ENCODE measurements at places on chromosomes 4 and X.
A peak's percentile ranks its signal among the peaks of the same experiment; 100 is the strongest.

GRCh38 chrX:87236830-87237440 lies 280.7 kb upstream of the KLHL4 start:
- no peak for DNase-seq

GRCh38 chrX:44621078-44621477 lies 78.4 kb upstream of the FUNDC1 start:
- no peak for DNase-seq

- DNase-seq, result no peak
Observed at GRCh38 chrX:150704030-150704613, 10.9 kb downstream of the MTMR1 start.

DNA sequence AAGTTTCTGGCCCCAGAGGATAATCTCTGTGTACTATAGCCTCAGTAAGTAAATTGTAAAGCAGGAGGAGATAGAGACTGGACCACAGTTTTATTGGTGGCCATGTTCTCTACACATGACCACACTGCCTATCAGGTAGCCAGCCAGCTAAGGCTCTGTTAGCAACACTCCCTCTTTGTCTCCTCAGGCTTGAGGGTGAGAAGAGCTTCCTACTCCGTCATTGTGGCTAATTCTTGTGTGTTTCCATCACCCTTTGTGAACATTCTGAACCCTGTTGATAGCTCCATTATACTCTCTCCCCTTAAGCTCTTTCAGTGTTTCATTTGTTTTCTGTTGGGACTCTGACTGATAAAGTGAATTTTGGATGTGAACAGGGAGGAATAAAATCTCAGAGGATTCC lies 233.4 kb downstream of the CFAP299 start:
- no peak for DNase-seq

GRCh38 chr4:138598226-138598625 lies 356.1 kb upstream of the SLC7A11 start:
- no peak for DNase-seq

DNA sequence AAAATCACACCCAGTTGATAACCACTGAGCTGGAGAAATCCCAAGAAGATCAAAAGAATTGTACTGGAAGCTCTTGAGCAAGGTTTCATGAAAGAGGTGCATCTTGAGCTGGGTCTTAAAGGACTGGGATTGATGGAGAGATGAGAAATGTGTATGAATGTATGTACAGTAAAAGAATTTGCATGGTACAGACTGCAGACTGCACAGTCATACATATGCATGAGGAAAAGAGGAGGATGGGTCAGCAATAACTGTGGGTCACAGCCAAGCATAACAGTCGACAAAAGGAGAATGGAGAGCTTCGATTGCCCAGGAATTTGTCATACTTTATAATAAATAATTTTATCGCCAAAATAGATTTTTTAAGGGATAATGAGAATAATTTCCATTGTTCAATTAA lies 4.8 kb upstream of the RELL1 start:
- DNase-seq, result no peak

DNA sequence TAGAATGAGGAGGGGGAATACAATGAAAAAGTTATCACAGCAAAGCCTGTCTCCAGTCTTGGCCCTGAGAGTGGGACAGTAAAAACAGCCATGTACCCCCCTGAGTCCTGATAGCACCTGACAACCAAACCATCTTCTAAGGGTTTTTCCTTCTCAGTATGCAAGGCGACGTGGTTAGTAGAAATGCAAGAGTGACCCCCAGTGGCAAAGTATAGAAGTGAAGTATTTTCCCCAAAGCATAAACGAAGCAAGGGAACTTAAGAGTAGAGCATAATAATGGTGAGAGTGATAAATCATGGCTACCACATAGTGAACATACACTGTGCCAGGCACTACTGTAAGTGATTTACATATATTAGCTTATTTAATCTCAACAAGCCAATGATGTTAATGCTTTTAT lies 52.8 kb downstream of the FAM47C start:
- peak; percentile 48 for DNase-seq

DNA sequence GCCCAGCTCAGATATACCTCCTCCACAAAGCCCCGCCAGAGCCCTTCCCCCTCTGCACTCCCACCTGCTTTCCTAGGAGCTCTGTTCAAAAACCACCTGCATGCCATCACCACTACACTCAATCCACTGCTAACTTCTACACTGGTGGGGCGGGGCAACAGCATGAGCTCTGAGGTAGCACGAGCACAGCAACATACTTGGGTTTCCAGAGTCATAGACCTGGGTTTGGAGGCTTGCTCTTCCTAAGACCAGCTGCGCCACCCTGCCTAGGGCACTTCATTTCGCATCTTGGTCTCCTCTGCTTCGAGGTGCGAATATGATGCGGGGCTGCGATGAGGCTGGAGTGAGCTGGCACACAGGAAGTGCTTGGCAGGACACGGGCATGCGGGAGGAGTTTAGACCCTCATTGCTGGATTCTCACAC lies 3.6 kb downstream of the SASH3 start:
- DNase-seq, result no peak

GRCh38 chrX:139750390-139750789 lies 42.4 kb upstream of the MCF2 start:
- DNase-seq, result no peak

- DNase-seq, result no peak
Observed at GRCh38 chr4:78323439-78323838, 228.1 kb upstream of the ANXA3 start.

DNA sequence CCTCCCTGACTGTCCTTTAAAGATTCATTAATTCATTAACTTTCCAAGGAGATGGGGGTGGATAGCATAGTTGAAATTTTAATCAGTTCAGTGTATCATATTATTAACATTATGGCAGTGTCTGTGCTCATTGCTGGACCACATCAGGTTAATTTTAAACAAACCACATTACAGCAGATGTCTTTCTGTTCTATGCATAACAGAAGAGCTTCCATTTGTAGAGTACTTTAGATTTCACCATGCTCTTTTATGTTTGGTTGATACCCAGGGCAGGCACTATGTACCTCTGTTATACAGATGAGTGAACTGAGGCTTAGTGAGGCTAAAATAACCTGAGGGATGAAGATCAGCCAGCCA lies 41.1 kb downstream of the AFF2 start:
- no peak for DNase-seq

DNA sequence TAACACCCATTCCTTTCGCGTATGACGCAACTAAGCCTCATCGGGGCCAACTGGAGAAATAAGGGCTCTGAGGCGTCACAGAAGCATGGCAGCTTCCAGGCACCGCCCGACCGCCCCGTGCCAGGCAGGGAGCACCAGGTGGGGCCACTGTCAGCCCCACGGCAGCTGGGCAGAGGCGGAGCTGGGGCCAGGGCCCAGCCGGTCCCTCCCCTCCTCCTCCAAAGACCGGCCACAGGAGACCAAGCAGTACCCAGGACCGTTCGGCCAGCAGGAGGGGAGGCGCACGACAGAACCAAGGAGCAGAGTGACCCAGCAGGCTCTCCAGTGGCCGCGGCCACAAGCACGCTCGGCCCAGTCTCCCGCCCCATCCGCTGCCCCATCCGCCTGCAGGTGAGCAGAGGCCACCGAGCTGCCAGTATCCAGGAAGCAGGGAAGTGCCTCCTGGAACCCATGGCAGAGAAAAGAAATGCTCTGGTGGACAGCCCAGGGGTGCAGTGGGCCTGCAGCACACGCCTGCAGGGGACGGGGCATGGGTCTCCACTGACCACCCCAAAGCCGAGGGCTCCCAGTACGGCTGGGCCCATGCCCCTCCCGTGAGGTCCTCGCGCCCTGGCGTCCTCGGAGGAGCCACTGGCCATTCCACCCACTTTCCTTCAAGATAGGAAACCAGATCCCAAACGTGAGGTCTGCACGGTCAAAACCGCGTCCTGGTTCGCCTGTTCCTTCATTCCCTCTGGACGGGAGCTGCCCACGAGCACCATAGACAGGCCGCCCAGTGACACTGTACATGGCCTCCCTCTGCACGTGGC lies 9.6 kb downstream of the CTBP1 start:
- no peak for DNase-seq

GRCh38 chr4:134585972-134586371 lies 384.4 kb upstream of the PABPC4L start:
- no peak for DNase-seq

DNA sequence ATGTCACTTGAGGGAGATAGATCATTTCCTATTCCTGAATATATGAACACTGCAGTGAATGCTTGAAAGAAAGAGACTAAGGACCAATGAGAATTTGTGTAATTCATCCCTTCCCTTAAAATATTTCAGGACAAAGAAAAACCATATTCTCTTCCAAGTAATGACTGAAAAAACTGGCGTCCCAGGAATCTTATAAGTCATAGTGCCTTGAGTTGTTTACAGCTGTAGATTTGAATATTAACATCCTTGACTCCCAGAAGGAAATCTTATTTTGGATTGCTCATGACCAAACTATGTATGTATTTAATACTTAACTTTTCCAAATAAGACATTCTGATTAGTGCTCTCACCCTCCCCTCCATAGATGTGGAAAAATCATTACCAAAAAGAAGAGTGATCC lies 55.5 kb downstream of the CLDN22 start:
- DNase-seq, result no peak

DNA sequence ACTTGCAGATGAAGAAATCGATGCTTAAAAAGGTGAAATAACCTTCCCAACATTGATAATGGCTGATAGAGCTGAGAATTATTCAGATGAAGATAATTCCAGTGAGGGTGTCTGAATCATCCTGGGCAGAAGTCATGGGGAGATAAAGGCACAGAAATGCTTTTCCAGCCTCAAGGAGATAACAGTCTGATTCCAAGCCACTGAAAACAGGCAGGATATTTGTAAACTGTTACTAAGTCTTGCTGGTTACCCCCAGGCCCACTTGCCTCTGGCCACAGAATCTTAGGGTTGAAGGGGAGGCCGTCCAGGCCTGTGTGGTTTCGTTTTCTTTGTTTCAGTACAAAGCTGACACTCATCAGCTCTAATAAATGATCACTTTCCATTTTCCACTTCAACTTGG lies 158.5 kb downstream of the SH3KBP1 start:
- DNase-seq, result peak; percentile 18

DNA sequence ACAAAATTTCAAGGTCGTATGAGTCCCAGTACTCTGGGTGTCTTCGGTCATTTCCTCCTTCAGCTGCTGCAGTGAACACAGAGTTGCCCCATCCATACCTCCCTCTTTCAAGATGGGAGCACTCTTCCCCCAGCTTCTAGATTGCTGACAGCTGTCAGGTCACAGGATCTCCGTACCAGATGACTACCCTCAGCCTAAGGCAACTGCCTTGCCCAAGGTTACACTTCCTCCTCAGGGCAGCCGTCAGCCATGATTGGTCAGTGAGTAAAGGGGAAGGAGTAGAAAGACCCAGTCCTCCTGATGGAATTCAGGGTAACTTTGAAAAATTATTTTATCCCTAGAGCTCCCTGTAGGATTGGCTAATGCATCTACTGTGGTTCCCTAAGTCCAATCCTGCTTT lies 81.6 kb downstream of the NAF1 start:
- DNase-seq, result no peak

- peak; percentile 61 for DNase-seq
Observed at GRCh38 chrX:7146703-7147412, 654 bp upstream of the STS start.

GRCh38 chr4:181688432-181688831 lies 554.8 kb upstream of the TENM3 start:
- DNase-seq, result no peak

GRCh38 chr4:151555151-151555945 lies 146.4 kb downstream of the FHIP1A start:
- DNase-seq, result no peak

GRCh38 chr4:18297684-18298083 lies 276.1 kb upstream of the LCORL start:
- no peak for DNase-seq

DNA sequence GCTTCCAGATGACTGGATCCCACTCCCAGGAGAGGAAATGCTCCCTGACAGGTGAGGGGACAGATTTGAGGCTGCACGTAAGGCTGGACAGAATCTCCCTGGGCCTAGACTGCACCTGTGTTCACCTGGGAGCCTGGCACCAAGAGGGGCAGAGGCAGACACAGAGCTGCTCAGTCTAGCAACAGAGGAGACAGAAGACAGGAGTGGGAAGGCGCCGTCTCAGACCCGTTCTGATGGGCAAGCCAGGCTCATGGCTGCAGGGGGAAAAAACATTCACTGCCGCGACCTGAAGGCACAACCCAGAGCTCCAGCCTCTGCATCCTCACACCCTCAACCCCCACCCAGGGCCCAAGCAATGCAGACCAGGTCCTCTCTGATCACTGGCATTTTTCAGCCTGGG lies 16.8 kb downstream of the BCAP31 start:
- DNase-seq, result no peak

DNA sequence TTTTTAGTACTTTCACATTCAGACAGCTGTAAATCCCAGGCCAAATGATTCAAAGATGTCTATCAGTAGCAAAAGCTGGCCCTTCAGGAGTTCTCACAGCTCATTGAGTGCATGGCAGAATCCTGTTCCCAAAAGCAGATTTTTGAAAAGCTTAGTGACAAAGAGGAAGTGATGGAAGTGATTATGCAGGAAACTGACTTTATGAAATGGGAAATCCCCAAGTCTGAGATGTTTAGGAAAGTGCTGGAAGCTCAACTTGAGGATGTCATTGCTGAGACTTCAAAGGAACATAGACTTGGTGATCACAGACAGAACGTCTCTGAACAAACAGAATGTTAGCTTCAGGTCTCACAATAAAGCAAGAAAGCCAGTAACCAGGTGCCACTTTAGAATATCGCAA lies 51.0 kb upstream of the CFAP47 start:
- no peak for DNase-seq

GRCh38 chrX:42732506-42732905 lies 45.5 kb downstream of the PPP1R2C start:
- DNase-seq, result no peak

GRCh38 chr4:153001626-153002025 lies 65.5 kb downstream of the FHDC1 start:
- no peak for DNase-seq

- no peak for DNase-seq
Observed at GRCh38 chr4:46389301-46389775, 590 bp downstream of the GABRA2 start.

DNA sequence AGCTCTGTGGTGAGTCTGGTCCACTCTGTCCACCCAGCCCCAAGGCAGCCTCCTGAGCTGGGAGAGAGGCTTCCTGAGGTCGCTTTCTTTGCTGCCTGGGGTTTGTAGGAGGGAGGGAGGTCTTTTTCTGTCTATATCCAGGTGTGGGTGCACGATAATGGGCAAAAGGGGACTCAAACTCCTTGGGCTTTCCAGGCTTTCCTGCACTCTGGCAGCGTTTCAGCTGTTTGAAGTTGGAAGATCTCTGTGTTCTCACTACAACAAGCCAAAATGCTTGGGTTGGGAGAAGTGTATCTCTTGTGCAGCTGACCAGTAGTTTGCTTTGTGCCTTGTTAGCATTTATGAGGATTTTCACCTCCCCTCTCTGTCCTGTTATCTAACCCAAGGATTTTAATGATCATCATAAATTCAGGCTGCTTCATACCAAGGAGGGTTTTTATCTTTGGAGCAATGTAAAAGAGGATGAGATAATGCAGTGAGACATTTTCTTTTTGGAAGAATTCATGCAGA lies 126.3 kb downstream of the REPS2 start:
- DNase-seq, result no peak

GRCh38 chr4:74962584-74962983 lies 29.7 kb downstream of the PARM1 start:
- no peak for DNase-seq

Measured in erythroblast (primary cell).